ENCODE measurements at places on chromosomes 4 and X. TPM values are rescaled to one million over a fixed set of nuclear protein-coding genes. Genes with fewer than 3 reads are reported as not detected.

DNA sequence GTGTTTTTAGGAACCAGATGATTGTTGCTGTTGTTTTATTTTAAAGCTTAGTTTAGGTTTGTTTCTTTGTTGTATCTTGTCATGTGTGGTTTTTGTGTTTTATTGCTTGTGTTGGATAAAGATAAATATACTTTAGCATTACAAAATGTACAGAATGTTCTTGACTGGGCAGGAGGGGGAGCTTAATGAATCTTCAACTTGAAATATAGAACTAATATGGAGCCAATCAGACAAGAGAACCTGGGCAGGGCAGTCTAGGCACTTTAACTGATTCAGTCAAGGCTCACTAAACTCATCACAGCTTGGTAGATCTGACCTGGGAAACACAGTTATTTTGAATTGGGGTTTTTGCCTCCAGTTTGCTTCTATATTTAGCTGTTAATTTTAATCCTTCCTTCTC lies 304.2 kb downstream of the ARHGAP24 start:
- no peak for DNase-seq

PF4V1 gene
- not detected for total RNA-seq

GRCh38 chrX:68842781-68843581 lies 14.2 kb downstream of the EFNB1 start:
- no peak for DNase-seq

ZXDA gene
- total RNA-seq: 4.2 TPM

DNA sequence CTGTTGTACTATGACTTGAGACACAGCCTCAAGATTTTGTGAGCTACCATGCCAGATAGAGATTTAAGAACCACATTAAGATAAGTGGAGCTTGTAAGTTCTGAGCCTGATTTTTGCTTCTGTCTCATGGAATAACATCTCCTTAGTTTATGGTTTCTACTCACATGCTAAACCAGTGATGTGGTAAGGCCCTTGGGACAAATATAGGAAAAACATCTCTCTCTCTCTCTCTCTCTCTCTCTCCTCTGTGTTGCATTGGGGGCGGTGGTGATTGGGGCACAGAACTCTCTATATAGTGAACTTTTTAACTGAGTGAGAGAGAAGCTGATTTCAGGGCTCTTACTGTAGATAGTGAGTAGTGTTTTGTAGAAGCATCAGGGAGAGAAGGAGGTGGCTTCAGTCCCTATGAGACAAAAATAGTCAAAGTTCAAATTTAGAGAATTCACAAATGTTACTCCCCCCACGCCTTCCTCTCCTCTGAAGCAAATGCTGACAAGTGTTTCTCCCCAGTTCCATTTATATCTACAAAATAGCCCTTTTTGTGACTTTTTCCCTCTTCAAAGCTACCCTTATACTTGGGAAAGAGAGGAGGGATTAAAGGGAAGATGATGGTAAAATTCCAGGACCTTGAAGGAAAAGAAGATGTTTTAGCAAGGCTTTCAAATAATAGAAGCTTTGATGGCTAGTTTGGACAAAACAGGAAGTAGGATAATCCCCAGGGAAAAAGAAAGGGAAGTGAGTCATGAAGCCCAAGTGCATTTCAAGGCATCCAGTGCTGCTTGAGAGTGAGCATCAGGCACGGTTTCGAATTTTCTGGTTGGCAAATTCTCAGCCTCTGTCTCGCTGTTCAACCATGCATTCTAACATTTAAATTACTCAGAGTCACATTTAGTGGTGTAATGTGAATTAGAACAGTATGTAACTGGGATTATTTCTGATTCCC lies 134.3 kb upstream of the AP1S2 start:
- DNase-seq: no peak

DNA sequence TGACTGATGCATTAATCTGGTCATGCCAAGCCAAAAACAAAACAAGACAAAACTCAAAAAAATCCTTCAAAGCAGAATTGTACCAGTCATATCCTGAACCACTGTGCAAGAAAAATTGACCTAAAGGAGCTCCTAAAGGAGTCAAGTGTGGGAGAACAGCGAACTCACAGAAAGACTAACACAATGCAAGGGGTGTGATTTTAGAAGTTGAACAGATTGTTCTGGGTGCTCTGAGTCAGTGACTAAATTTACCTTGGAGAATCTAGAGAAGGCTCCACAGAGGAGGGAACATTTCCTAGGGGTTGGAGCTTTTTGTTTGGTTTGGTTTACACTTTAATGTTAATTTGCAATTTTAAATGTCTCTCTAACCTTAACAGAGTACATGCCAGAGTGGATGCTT lies 48.9 kb upstream of the PHF8 start:
- no peak for DNase-seq

DNA sequence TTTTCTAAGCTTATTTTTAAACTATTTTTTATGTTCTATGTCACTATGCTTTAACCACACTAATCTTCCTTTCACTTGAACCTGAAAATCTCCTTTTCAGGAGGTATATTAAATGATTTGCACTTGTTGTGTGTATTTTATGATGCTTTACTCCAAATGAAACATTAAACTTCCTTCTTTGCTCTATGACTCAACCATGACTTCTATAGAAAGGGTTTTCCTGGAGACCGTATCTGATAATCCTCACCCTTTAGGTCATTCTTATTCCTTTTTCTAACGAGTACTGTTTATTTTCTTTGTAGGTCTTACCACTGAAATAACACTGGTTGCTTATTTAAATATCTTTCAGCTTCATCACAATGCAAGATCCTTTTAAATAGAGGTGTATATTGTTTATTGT lies 1163.2 kb downstream of the PCDH18 start:
- no peak for DNase-seq

- no peak for DNase-seq
These were observed 5.6 kb upstream of the THOC2 start for GRCh38 chrX:123738378-123738940.

SPATA4 gene
- total RNA-seq: not detected

GRCh38 chr4:15375667-15376066 lies 52.2 kb upstream of the C1QTNF7 start:
- DNase-seq: no peak

DNA sequence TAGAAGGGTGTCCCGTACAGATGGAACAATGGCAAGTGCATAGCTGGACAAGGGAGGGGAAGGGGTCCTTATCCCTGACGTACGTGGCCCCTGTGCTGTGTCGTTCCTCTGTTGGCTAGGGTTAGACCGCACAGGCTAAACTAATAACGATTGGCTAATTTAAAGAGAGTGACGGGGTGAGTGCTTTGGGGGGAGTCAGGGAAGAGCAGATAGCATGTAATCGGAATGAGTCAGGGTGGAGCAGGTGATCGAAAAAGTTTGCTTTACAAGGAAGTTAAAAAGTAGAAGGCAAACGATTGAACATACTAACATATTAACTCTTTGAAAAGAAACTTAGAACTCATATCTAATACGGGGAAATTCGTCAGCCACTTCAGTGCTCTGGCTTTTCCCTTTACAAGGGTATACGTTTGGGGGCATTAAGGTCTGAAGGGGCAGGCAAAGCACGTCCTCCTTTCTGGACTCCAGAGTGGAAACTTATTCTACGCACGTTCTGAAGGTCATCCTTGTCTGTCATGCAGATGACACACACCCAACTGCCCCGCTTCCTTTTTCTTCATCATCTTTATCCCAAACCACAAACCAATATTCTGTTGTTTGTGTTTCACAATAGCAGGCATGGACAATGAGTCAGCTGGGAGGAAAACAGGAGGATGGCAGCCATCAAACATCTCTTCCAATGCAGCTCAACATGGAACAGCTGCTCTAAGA lies 10.2 kb upstream of the CRLF2 start:
- DNase-seq: no peak

DNAAF6 gene
- total RNA-seq: not detected

DNA sequence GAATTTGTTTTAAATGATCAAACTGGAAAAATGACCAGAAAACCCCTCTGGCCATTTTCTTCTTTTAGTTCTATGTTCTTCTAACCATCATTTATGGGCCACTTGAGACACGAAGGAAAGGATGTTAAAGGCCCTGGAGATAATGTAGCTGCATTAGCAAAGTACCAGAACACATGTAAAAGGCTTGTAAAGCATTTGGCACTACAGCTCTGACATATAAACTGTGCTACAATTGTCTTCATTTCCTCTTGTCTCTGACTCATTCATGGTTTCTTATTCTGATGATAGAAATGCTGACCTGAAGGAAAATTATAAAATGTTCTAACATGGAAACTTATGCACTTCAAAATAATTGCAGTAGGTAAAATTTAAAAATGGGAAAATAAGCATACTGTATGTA lies 388.7 kb downstream of the FAT4 start:
- no peak for DNase-seq

MPP1 gene
- 45.0 TPM for total RNA-seq

DNA sequence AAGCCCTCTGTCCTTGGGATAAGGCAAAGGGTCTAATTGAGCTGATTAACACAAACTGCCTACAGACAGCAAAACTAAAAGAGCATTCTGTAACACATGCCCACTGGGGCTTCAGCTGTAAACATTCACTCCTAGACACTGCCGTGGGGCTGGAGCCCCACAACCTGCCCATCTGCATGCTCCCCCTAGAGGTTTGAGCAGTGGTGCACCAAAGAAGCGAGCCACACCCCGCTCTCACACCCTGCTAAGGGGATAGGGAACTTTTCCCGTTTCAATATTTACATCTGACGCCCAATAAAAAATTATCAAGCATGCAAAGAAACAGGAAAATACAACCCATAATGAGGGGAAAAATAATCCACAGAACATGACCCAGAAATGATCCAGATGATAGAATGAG lies 46.9 kb upstream of the HSD17B10 start:
- no peak for DNase-seq

- DNase-seq: no peak
These were observed 195.4 kb downstream of the SHOX start for GRCh38 chrX:825991-826390.

- peak; percentile 19 for DNase-seq
These were observed at the start of gene SLC25A43 for GRCh38 chrX:119398974-119399771. Gene SLC25A43 (plus strand): TSS chrX:119399336. CDS start chrX:119399404, 68 bp downstream.

- no peak for DNase-seq
These were observed at the start of gene TMEM150C for GRCh38 chr4:82561786-82562563. Gene TMEM150C (minus strand): TSS chr4:82561988. CDS start chr4:82504657, 57,331 bp downstream.

COX7B2 gene
- total RNA-seq: not detected

DNA sequence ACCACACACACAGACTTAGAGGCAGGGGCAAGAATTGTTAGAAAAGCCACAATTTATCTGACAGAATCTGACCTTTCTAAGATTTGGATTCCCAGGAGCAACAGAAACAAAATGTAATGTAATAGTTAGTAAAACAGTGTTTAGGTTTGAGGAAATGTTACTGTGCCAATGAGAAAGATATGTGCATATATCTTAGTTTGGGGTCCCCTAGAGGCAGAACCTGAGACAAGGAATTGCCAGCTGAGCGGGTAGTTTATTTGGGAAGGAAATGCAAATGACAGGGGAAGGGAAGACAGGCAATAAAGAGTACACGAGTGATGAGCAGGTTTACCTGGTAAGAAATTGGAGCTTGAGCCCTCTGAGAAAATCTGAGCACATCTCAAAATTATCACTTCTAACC lies 31.3 kb upstream of the DDX53 start:
- DNase-seq: no peak

RAI2 gene
- not detected for total RNA-seq

DNA sequence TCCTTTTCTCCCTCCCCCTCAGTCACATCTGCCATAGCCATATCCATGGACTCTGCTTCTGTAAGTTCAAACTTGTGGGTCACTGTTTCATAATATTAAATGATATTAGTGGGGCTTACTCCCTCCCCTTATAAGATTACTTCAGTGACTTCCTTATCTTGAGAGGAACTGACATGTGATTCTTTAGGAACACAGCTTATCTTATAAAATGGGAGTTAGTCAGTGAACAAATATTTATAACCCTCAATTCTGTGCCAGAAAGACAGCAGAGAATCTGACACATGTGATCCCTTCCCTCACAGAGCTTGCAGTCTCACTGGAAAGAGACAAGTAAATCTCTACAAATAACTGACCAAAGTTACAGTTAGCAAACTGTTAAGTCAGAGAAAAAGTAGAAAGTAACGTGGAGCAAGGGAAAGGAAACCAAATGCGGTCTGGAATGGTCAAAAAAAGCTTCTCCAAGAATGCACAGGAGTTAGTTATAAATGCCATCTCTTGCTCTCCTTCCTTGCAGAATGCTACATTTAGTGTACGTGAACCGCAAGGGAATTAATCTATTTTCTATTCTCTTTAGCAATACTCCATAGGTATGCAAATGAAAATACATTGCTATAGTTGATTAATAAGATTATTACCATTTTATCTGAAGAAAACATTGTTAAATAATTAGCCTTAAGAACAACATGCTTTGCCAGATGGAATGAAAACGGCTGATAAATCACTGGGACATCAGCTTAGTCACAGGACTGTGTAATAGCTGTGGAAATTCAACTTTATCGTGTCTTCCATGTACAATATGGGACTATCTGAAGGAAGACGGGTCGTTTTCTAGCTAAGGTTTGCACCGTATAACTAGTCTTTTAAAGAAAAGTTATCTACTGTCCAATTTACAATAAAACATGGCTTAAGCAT lies 29.0 kb downstream of the SGMS2 start:
- DNase-seq: no peak

- no peak for DNase-seq
These were observed 114.5 kb upstream of the TRIM2 start for GRCh38 chr4:153089742-153090141.

GRCh38 chr4:168549143-168549542 lies 52.3 kb downstream of the PALLD start:
- no peak for DNase-seq

DNA sequence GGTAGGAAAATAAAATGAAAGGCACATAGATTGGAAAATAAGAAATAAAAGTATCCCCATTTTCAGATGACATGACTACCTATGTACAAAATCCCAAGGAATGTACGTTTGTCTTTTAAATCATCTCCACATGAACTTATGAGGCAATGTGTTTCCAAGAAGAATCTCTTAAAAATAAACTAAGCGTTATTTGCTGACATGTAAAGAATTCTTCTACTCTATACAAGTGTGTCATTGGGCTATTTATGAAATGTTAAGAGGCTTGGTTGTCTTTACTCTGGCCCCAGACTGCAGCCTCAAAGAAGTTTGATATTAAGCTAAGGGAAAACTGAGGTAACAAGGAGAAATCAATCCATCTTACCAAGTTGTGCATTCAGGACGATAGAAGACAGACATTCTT lies 17.1 kb downstream of the BEX3 start:
- no peak for DNase-seq

- DNase-seq: no peak
These were observed 68.4 kb downstream of the ARHGEF38 start for GRCh38 chr4:105620640-105621323.

DNA sequence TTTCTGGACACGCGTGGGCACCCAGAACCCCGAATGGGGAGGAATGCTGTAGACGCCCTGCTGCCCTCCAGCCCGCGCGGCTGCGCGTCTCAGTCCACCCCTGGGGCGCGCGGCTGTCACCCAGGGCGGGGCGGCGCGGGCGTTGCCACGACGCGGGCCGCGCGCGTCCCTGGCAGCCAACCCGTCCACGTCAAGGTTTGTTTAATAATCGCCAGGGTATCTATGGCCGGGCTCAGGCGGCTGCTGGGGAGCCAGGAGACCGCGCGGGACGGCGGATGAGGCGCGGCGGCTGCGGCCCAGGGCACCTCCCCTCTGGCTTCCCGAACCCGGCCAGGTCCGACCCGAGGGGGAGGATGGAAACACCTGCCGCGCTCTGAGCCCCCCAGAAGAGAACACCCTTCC lies at the start of gene SPATA18:
SPATA18 (plus strand) TSS at position 92 of the 402 bp plus-strand sequence. CDS start 401 bp downstream, outside the sequence.
- no peak for DNase-seq

GRCh38 chr4:86857341-86858052 lies 8.3 kb upstream of the SLC10A6 start:
- no peak for DNase-seq
